ENCODE measurements at places on chromosomes 7 and 10. TPM values are rescaled to one million over a fixed set of nuclear protein-coding genes. Genes with fewer than 3 reads are reported as not detected.

- H3K27ac ChIP-seq: no peak overlapping the region
- H3K36me3 ChIP-seq: no peaks in the 10 kb centered on the region
- DNase-seq: no peak
- no peaks in the 10 kb centered on the region for H3K4me1 ChIP-seq
These were observed 88.9 kb upstream of the MKX start for GRCh38 chr10:27834476-27834875.

CCDC146 gene
- total RNA-seq: 8.8 TPM

- H3K4me3 ChIP-seq: no peak overlapping the region
- H3K36me3 ChIP-seq: no peaks in the 10 kb centered on the region
- H3K4me1 ChIP-seq: no peaks in the 10 kb centered on the region
- DNase-seq: no peak
These were observed 180.2 kb upstream of the FZD1 start for GRCh38 chr7:91083855-91084644.

DNA sequence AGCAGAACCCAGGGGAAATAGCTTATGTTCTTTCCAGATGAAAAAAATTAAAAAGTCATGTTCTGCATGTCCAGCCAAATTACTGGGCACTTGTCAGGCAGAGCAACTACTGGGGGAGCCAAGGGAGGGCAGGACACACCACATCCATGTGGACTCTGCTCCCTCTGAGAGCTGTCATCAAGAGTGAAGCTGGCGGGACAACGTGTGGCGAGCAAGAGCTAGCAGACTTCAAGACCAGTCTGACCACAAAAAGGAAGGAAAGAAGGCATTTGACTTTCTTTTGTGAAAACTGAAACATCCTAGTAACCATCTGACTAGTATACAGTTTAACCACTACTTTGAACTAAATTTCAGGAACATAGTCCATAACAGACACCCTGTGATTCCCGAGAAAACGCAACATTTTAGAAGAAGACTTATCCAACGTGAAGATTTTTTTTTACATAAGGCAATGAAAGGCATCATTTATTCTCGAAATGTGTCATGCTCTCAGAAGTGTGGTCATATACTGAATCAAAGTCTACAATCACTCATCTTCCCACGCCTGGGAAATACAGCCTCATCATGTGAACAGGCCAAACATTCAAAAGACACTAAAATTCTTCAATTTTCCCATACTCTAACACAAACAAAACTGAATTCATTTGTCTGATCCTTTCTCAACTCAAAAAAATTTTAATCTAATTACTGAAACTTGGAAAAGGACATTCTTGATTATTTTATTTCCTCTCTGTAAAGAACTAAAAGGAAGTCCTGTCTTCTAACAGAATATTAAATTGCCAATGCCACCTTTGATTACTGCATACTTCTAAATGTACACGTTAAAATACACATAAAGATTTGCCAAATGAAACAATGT is 15.5 kb downstream of the CYTH3 start:
- peaks cover 33% of the 10 kb centered on the region for H3K4me1 ChIP-seq
- H3K27ac ChIP-seq: no peak overlapping the region
- H3K4me3 ChIP-seq: no peak overlapping the region
- H3K27me3 ChIP-seq: no peaks in the 10 kb centered on the region
- H3K36me3 ChIP-seq: no peaks in the 10 kb centered on the region

DNA sequence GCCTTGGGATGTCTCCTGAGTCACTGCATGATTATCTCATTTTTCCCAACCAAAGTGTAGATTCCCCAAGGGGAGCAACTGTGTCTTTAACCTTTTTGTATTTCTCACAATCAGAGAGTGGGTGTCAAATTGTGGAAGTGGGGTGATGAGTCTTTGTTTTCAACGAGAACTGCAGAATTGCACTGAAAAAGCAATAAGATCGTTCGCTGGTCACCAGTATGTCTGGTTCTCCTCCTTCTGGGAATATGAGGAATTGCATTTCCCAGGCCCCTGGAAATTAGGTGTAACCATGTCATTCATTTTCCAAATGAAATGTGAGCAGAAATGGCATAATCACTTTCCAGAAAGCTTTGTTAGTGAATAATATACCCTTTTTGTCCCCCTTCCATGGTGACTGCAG is 326.9 kb downstream of the GPAM start:
- peaks cover 16% of the 10 kb centered on the region for H3K27me3 ChIP-seq
- no peak overlapping the region for H3K27ac ChIP-seq
- no peaks in the 10 kb centered on the region for H3K4me1 ChIP-seq
- no peak overlapping the region for H3K4me3 ChIP-seq
- no peaks in the 10 kb centered on the region for H3K36me3 ChIP-seq

MACROH2A2 gene
- total RNA-seq: 26.9 TPM

GRCh38 chr7:93992421-93993110 is 11.6 kb downstream of the BET1 start:
- no peaks in the 10 kb centered on the region for H3K27me3 ChIP-seq
- no peak for DNase-seq
- peak overlapping the region; percentile 58 for H3K27ac ChIP-seq
- H3K4me1 ChIP-seq: peaks cover 11% of the 10 kb centered on the region

SCART1 gene
- total RNA-seq: 2.2 TPM

Measured in Calu3 (cell line).